Activated gamma-delta T cell (primary cell): ENCODE measurements at places on chromosomes 16 and 17.

DNA sequence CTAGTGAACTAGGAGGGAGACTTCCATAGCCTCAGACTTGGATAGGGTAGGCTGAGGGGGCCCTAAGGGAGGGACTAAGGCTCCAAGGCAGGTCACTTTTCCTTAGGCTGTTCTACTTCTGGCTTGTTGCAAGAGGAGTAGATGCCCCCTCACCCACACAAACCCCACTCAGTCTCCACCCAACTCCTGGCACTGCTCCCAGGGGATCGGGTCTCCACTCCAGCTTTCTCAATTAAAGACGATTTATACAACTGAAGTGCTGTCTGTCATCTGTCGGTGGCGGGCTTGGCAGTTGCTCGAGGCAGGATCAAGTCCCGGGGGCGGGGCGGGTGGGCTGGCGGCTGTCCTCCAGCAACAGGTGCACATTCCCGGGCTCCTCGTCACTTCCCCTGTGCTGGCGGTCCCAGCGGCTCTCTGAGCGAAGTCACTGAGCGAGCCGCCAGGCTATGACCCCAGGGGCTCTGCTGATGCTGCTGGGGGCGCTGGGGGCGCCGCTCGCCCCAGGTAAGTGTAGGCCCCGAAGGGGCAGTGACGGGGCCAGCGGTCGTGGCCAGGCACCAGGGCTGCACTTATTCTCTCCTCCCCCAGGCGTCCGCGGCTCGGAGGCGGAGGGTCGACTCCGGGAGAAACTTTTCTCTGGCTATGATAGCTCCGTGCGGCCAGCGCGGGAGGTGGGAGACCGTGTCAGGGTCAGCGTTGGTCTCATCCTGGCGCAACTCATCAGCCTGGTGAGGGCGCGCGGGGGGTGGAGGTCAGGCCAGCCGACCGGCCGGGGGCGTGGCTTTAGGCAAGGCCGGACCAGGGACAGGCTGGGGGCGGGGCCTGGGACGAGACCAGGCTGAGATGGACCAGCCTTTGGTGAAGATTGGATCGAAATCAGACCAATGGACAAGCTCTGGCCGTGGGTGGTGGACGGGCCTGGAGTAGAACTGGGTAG lies at the start of gene CHRNB1:
CHRNB1 (plus strand) TSS at position 380 of the 937 bp plus-strand sequence; CDS start at position 447, 67 bp downstream.
- no peak for DNase-seq

DNA sequence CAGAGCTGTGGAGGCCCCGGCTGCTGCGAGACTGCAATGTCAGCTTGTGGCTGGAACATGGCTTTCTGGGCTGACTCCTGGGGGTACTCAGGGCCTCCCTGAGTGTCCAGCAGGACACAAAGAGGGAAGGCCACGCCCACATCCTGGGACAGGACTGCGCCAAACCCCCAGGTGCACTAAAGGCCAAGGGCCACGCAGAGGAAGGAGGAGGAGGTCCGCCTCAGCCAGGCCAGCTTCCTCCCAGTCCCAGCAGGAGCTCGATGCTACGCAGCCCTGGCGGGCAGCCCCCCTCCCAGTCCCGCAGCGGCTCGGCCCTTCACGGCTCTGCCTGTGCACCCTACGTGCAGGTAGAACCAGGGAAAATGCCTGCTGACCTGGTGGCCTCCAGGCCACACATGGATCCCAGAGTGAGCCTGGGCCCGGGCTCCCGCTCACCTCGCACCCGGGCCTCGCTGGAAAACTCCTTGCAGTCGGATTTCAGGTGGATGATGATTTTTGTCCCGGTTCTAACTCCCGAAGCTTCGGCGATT lies 21.2 kb downstream of the DNASE1 start:
- DNase-seq: no peak

DNA sequence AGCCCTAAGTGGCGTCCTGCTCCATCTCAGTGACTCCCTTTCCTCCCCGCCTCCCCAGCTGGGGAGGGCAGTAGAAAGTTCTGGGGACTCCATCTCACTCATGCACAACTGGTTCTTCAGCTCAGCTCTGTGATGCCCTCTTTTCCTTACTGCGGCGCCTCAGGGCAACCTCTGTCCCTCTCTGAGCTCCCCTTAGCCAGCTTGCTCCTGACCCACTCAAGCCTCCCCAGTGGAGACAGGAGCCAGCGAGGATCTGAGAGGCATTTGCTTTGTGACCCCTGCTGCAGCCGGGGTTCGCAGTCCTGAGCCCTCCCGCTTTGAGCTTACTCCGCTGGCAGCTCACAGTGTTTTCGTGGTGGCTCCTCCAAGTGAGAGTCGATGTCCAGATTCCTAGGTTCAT lies 6.2 kb upstream of the MRC2 start:
- no peak for DNase-seq

- no peak for DNase-seq
These were observed 17.1 kb upstream of the CRK start for GRCh38 chr17:1473170-1473569.

- peak; percentile 32 for DNase-seq
These were observed 9.0 kb downstream of the SLC5A10 start for GRCh38 chr17:18960803-18961511.

DNA sequence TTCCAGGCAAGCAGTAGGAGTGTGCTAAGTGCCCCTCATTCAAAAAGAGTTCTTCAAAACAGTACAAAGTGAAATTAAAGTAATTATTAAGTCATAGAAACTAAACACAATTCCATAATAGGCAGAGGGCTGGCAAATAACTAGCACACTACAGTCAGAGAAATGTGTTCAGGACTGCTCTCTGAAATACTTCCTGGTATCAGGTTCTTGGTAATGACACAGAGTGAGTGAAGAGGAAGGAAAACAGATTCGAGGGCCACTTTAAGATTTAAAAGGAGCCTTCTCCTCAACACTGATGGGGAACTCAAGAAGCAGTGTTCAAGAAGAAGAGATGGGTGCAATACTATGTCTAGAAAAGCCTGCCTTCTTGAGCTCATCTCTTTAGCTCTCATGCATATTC lies 139.2 kb downstream of the TOX3 start:
- no peak for DNase-seq

- no peak for DNase-seq
These were observed 32.3 kb upstream of the GOSR2 start for GRCh38 chr17:46890638-46891037.

- DNase-seq: no peak
These were observed 34.3 kb upstream of the PRSS54 start for GRCh38 chr16:58329135-58329534.

DNA sequence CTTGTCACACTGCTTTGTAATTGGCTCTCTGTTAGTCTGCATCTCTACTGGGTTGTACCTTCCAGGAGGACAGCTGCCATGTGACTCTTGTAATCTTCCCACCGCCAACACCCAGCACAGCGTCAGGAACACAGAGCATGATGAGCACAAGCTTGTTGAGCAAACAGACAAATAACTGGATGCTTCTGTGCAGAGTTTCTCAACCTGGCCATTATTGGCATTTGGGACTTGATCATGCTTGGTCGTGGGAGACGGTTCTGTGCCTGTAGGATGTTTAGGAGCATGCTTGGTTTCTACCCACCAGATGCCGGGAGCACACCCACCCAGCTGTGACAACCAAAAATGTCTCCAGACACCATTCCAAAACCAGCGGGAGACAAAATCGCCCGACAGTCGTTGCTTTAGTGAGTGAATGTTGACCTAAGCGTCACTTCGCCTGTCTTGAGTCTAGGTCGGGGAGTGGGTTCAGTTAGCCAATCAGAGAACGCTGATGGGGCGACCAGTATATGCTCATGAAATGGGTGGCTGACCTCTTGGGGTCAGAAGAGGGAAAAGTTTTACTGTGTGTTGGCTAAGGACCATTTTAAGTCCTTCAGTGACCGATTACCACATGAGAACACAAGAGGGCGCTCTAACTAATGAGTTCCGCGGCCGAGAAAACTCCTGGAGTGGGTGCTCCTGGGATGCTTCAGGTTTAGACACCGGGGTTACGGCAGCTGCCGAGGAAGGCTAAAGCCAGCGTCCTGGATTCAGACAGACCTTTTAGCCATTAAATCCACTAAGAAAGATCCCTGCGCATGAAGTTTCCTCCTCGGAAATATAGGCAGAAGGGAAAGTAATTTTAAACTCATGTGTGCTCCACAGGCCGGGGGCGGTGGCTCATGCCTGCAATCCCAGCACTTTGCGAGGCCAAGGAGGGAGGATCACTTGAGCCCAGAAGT lies 57.8 kb upstream of the TEX2 start:
- DNase-seq: no peak

GRCh38 chr16:49854796-49855203 lies 1.1 kb downstream of the ZNF423 start:
- no peak for DNase-seq

GRCh38 chr17:29698019-29698777 lies 75.5 kb upstream of the CORO6 start:
- no peak for DNase-seq

GRCh38 chr16:88781140-88782077 lies 3.6 kb downstream of the PIEZO1 start:
- peak; percentile 44 for DNase-seq

DNA sequence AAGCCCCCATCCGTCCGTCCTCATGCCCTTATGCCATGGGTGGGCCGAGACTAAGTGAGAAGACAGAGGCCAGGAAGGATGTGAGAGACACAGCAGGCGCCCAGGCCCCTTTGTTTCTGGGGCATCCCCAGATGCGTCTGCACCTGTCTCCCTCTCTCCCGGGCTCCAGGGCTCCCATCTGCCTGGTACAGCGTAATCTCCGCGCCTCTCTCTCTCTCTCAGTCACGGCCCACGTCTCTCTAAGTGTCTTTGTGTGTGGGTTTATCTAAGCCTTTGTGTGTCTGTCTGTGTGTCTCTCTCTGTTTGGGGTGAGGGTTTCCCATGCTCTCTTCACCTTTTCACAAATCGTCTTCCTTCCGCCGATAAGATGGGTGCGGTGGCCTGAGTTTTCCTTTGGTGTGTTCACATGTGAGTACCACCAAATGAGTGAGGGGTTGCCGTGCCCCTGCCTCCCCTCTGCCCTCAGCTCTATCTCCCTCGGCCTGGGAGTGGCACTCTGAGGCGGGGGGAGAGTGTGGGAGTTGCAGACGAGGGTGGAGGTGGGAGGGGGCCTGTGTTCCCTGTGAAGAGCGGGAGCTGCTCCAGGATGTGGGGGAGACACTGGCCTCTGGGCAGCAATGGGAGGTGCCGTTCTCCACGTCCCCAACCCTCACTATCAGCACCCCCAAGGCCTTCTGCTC lies 25.8 kb upstream of the ABCC3 start:
- no peak for DNase-seq

- DNase-seq: no peak
These were observed 14.7 kb downstream of the PHB1 start for GRCh38 chr17:49399995-49400394.

DNA sequence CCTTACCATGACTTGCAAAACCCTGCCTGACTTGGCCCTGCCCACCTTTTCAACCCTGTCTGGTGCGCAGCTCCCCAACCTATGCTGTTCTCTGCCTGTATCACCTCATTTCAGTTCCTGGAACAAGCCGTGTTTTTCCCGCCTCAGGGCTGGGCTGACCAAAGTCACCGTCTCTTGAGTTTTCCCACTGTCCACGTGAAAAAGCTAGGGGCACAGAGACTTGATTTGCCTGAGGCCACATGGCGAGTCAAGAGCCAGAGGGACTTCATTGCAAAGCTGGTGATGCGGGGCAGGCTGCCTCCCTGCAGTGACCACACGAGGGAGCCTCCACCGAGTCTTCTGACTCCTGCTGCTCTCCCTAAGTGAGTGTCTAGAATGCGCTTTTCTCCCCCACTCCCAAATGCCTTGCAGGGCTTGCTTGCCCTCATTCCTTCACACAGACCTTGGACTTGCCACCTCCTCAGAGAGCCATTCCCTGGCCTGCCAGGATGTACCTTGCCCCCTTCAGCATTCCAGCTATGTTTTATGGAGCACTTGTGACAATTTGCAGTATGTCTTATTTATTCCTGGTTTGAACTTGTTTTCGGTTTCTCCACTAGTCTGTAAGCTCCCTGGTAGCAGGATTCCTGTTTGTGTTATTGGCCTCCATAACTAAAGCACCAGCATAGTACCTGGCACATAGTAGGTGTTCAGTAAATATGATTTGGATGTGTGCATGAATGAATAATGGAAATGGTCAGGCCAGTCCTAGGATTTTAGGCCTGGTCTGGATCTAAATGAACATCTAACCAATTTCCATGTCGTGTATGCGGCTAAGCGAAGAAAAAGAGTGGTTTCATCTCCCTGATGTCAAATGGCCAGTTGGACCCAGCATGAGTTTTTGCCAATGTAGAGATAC lies 252.3 kb downstream of the SNX29 start:
- DNase-seq: no peak

DNA sequence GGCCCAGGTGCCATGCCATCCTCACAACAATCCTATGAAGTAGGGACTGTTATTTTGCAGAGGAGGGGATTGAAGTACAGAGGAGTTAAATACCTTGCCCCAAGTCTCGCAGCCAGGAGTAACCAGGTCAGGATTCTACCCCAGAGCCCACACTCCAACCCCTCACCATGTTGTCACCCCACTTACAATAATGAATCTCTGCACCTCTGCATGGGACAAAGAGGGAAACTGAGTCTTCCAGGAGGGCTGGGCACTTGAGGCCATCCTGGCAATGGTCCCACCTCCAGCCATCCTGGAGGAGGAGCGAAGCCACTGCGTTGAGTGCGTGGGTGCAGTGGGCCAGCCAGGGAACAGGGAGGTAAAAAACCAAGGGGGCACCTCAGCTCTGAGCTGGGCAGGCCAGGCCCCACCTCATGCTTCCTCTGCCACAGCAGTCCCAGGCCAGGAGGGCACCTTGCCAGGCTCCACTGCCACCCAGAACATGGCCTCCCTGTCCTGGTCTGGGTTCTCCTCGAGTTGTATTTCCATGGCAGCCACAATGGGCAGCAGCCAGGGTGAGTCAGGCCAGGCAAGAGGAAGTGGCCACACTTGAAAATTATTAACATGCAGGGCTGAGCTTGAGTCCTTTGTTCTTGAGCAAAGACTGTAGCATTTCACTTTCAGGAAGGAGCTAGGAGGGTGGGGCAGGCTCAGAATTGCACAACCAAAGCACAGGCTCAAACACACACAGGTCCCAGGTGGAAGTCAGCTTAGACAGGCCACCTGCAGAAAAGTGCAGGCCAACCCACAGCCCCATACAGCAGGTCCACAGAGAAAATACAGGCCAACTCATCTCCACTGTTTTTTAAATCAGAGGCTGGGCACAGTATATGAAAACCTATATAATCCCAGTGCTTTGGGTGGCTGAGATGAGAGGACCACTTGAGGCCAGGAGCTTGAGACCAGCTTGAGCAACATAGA lies 52.1 kb downstream of the CUEDC1 start:
- DNase-seq: no peak

GRCh38 chr17:28427371-28427770 lies 21.4 kb upstream of the SLC46A1 start:
- no peak for DNase-seq

DNA sequence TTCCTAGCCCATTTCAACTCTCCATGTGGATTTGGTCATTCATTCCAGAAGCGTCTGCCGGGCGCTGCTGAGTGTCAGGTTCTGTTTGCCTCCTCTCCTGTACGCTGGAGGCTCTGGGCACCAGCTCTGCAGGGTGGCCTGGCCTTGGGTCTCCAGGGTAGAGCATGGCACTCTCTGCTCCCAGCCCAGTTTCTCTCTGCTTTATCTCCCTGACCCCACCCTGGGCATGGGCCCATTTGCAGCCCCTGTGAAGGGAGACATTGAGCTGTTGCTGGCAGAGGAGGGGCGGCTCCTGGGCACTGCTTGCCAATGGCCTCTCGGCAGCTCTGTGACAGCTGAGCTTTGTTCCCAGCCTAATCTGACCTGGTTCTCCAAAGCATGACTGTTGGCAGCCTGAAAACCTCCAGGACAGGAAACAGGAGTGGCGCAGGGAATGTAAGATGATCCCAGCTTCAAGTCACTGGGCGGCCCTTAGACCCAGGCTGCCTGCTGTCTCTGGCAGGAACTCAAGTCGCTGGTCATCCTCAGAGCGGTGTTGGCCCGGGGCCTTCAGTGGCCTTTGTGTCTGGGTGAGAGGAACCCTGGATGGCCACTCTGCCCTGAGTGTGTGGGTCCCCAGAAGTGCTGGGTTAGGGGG lies 146.8 kb downstream of the SEC14L1 start:
- DNase-seq: no peak
